Vagina (tissue), 2 donors: ENCODE measurements at places on chromosomes 2 and 18.

- no peak overlapping the region for H3K4me3 ChIP-seq
- H3K27me3 ChIP-seq = no peaks in the 10 kb centered on the region
- no peaks in the 10 kb centered on the region for H3K36me3 ChIP-seq
- H3K4me1 ChIP-seq = no peaks in the 10 kb centered on the region
Measured at GRCh38 chr2:25104736-25105135, 62.9 kb downstream of the EFR3B start.

DNA sequence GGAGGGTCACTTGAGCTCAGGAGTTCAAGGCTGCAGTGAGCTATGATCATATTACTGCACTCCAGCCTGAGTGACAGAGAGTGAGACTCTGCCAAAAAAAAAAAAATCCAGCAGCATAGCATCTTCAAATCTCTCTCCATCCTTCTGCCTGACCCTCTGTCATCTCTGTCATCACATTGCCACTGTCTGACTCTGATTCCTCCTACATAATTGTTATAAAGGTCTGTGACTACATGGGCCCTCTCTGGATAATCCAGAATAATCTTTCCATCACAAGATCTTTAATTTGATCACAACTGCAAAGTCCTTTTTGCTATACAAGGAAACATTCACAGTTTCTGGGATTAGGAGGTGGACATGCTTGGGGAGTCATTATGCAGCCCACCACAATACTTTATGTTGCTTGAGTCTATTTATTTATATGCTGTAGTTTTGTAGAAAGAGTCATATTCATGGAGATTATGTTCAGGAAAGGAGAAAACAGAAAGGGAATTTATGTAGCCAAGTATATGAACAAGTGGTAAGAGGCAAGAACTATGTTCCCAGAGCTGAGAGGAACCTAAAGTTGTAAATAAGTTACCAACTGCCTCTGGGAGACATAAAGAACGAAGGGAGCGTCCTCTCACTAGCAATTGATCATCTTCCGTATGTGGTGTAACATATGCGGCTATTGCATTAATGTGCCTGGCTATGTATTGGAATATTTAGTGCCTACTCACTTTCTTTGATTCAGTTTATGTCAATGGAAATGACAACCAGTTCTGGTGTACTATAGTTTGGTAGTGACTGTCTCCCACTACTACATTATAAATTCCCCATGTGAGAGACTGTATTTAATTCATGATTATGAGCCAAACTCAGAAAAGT is 21.5 kb downstream of the RND3 start:
- H3K27me3 ChIP-seq = no peaks in the 10 kb centered on the region
- H3K4me3 ChIP-seq = no peak overlapping the region
- H3K27ac ChIP-seq = peak overlapping the region; percentile 56
- peaks cover 39% of the 10 kb centered on the region for H3K4me1 ChIP-seq
- no peaks in the 10 kb centered on the region for H3K36me3 ChIP-seq
- DNase-seq = no peak

GRCh38 chr2:127563458-127564428 is 28.3 kb downstream of the MYO7B start:
- peak; percentile 71 for DNase-seq
- no peaks in the 10 kb centered on the region for H3K27me3 ChIP-seq
- H3K27ac ChIP-seq = no peak overlapping the region
- no peak overlapping the region for H3K4me3 ChIP-seq
- H3K36me3 ChIP-seq = no peaks in the 10 kb centered on the region

DNA sequence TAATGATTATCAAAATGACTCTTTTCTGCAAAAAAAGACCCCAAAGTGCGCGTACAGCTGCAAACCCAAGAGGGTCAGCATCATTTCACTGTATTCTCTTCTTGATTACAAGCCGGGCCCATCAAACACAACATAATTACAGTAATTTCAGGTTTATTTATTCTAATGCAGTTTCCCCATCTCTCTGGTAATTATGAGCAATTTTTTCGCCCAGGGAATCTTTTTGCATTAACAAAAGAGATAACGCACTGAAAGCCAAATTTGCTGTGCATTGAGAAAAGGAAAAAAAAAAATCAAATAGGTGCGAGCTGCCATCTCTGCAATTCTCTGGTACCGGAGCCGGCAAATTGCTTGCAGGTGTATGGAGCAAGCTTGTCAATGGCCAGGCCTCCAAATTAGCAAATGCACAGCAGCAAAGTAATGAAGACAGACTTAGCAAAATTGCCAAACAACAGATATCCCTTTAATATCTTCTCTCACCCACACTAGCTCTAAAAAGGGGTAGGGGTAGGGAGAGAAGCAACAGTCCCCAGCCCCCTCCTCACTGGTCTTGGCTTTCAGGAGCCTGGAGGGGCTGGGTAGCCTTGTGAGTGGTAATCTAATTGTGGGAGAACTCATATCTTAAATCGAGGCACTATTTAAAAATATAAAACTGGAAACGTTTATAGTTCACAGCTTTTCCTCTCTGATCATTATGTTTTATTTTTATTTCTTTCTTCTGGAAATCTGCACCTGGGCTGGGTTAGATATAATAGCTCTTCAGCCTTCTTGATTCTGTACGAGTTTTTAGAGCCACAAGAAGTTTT is 6.7 kb downstream of the DLX1 start:
- DNase-seq = no peak
- no peak overlapping the region for H3K4me3 ChIP-seq
- peaks cover 61% of the 10 kb centered on the region for H3K27me3 ChIP-seq
- no peak overlapping the region for H3K27ac ChIP-seq
- H3K4me1 ChIP-seq = peaks cover 28% of the 10 kb centered on the region
- no peaks in the 10 kb centered on the region for H3K36me3 ChIP-seq

GRCh38 chr2:148720501-148721001 is 76.0 kb downstream of the EPC2 start:
- no peaks in the 10 kb centered on the region for H3K36me3 ChIP-seq
- no peak overlapping the region for H3K4me3 ChIP-seq
- no peak for DNase-seq
- H3K4me1 ChIP-seq = peaks cover 42% of the 10 kb centered on the region
- H3K27ac ChIP-seq = no peak overlapping the region

DNA sequence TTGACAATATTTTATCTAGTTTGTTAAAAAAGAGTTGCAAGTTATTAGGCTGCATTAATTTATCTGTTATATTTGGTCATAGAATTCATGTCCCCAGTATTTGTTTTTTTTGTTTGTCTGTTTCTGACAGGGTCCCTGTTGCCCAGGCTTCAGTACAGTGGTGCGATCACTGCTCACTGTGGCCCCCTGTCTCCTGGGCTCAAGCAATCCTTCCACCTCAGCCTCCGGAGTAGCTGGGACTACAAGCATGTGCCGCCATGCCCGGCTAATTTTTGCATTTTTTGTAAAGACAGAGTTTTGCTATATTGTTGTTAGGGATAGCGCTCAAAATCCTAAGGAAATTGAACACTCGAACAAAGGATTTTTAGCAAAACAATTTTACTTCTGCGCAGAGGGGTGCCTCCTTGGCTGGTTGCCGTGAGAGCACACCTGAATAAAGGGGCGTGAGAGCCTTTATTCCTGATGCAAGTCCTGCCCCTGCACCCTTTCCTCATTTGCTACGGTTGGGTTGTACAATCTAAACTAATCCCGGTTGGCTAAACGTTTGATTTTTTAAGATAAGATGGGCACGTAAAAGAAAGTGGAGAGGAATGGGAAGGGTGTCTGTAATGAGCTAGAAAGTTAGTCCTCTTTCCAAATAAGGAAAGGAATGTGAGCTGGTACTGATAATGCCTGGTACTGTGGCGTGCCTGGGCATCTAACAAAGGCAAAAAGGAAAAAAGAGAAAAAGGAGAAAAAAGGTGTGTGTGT is 65.5 kb downstream of the COMMD1 start:
- H3K27ac ChIP-seq = no peak overlapping the region
- H3K27me3 ChIP-seq = no peaks in the 10 kb centered on the region
- peak overlapping the region; percentile 11 for H3K4me3 ChIP-seq
- peaks cover 12% of the 10 kb centered on the region for H3K4me1 ChIP-seq
- H3K36me3 ChIP-seq = no peaks in the 10 kb centered on the region

- DNase-seq = no peak
- H3K27me3 ChIP-seq = no peaks in the 10 kb centered on the region
- H3K4me3 ChIP-seq = no peak overlapping the region
- no peak overlapping the region for H3K27ac ChIP-seq
- no peaks in the 10 kb centered on the region for H3K4me1 ChIP-seq
Measured at GRCh38 chr2:118322406-118322805, 234.1 kb downstream of the INSIG2 start.

GRCh38 chr18:11514267-11514666 is 95.1 kb upstream of the SLC35G4 start:
- H3K4me3 ChIP-seq = no peak overlapping the region
- no peaks in the 10 kb centered on the region for H3K4me1 ChIP-seq
- DNase-seq = no peak
- H3K27ac ChIP-seq = no peak overlapping the region
- no peaks in the 10 kb centered on the region for H3K36me3 ChIP-seq

GRCh38 chr2:37874470-37874869 is 50.6 kb upstream of the RMDN2 start:
- DNase-seq = no peak
- H3K27ac ChIP-seq = no peak overlapping the region
- peaks cover 23% of the 10 kb centered on the region for H3K4me1 ChIP-seq
- no peak overlapping the region for H3K4me3 ChIP-seq
- H3K27me3 ChIP-seq = no peaks in the 10 kb centered on the region

DNA sequence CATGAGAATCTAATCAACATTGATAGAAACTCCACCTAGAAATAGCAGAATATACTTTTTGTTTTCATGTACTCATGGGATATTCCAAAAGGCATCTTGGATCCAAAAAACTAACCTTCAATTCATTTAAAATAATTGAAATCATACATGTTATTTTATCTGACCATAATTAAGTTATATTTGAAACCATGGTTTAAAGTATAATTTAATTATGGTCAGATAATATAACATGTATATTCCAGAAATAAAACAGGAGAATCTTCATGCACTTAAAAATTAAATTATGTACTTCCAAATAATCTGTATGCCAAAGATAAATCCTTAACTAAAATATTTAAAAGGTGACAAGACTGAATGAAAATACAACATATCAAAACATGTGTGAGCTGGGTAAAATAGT is 651.3 kb upstream of the LINC00305 start:
- no peaks in the 10 kb centered on the region for H3K27me3 ChIP-seq
- no peak overlapping the region for H3K27ac ChIP-seq
- no peak overlapping the region for H3K4me3 ChIP-seq
- no peaks in the 10 kb centered on the region for H3K4me1 ChIP-seq
- no peak for DNase-seq
- H3K36me3 ChIP-seq = no peaks in the 10 kb centered on the region

DNA sequence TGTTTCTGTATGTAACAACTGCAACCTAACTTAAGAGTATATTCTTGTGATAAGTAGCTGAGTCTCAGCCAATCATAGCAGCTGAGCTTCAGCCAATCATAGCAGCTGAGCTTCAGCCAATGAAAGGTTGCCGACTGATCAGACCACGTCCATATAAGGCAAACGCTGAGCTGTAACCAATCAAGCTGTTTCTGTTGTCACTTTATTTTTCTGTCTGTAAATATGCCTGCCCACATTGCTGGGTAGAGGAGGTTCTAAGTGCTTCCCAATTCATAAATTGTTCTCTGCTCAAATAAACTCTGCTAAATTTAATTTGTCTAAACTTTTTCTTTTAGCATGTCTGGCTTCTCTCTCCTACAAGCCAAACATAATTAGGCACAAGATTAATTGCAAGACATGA is 231.5 kb upstream of the TCF4 start:
- no peaks in the 10 kb centered on the region for H3K27me3 ChIP-seq
- no peak for DNase-seq
- H3K4me3 ChIP-seq = no peak overlapping the region
- H3K27ac ChIP-seq = no peak overlapping the region
- H3K36me3 ChIP-seq = no peaks in the 10 kb centered on the region

GRCh38 chr2:30781451-30781850 is 25.8 kb downstream of the CAPN13 start:
- no peaks in the 10 kb centered on the region for H3K27me3 ChIP-seq
- no peaks in the 10 kb centered on the region for H3K36me3 ChIP-seq
- no peak overlapping the region for H3K4me3 ChIP-seq
- no peak for DNase-seq
- H3K4me1 ChIP-seq = no peaks in the 10 kb centered on the region

GRCh38 chr2:55033076-55033742 is 17.0 kb downstream of the RTN4 start:
- no peak overlapping the region for H3K4me3 ChIP-seq
- peaks cover 47% of the 10 kb centered on the region for H3K4me1 ChIP-seq
- H3K36me3 ChIP-seq = no peaks in the 10 kb centered on the region
- DNase-seq = no peak

GRCh38 chr2:67208887-67209500 is 188.1 kb upstream of the ETAA1 start:
- H3K4me1 ChIP-seq = no peaks in the 10 kb centered on the region
- DNase-seq = no peak
- H3K36me3 ChIP-seq = no peaks in the 10 kb centered on the region
- H3K27ac ChIP-seq = no peak overlapping the region
